ENCODE measurements at places on chromosomes 12 and 14.

- DNase-seq: no peak
Measured at GRCh38 chr14:31893221-31893757, 183.8 kb upstream of the ARHGAP5 start.

- no peak for DNase-seq
Measured at GRCh38 chr12:71552728-71553501, 110.7 kb downstream of the ZFC3H1 start.

DNA sequence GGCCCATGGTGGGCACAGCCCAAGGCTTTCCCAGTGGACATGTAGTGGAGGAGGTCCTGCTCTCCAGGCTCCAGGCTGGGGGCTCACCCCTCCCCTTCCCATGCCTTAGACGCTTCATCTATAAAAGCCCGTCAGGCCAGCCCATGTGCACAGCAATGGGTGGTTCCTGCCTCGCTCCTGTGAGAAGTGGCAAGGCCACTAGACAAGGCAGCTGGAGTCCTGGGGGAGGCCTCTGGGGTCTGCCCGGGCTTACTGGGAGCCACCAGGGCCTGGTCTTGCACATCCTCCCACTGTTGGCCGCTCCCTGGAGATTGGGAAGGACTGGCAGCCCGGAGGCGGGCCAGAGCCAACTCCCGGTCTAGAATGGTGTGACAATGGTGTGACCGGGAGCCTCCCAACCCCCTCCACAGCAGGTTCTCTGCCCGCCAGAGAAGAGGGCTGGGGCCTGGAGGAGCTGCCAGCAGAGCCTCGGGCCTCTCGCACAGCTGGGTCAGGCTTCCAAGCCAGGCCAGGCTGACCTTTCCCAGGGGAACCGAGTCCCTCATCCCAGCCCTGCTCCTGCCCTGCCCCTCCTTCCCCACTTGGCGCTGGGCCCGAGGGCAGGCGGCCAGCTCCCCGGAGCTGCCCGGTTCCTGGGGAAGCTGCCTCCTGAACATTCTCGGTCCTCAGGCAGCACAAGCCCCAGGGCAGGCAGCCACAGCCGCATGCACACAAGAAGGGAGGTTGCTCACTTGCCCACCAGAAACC, 97.9 kb downstream of the RFLNA start:
- DNase-seq: no peak

DNA sequence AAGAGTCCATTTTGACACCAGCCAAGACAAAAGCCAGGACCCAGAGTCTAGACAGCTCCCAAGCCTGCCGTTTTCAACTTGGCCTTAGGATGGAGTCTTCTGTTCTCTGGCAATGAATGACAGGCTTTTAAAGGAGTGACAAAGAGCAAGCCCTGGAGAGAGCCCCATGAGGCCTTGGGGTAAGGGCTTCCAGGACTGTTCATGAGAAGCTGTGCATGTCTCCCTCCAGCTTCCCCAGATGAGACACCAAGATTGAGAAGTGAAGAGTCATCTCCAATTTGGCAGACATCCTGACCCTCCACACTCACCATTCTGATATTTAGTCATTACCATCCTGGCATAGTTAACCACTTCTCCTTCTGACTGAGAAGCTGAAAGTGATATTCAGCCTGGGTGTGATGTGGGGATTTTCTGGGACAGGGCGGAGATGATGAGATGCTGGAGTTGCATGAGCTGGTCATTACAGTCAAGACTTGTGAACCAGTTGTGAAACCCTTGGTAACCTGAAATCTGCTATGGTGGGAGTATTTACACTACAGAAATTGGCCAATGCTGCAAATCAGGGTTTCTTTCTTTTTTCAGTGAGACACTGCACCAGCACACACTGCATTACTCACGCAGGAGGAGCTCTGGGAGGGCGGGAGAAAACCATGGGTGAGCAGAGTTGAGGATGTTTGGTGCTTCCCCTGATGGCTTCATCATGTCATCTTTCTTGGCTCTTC, 77.8 kb downstream of the VCPKMT start:
- peak; percentile 95 for DNase-seq

GRCh38 chr12:1575408-1576401, 18.7 kb downstream of the FBXL14 start:
- no peak for DNase-seq

GRCh38 chr14:74792249-74793039, 29.3 kb downstream of the YLPM1 start:
- no peak for DNase-seq

- DNase-seq: no peak
Measured at GRCh38 chr14:52314595-52315354, 663 bp downstream of the PTGER2 start.

- DNase-seq: no peak
Measured at GRCh38 chr14:73235531-73236155, 1.7 kb upstream of the PAPLN start.

GRCh38 chr14:76421662-76422061, 45.7 kb downstream of the ESRRB start:
- DNase-seq: no peak

DNA sequence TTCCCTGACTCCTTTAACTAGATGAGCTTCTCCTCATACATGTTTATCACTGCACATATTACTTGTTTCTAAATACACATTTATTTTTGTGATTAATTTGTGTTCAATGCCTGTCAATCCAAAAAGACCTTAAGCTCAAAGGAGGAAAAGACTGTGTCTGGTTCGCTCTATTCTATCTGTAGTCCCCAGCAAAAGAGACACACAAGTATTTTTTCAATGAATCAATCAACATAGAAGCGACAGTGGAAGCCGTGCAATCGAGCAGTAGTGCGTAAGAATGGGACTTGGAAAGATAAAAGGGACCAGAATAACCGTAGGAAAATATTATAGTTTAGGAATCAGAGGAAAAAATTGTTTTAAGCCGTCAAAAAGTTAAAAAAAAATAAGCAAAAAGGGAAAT, 951 bp downstream of the WDHD1 start:
- DNase-seq: no peak

DNA sequence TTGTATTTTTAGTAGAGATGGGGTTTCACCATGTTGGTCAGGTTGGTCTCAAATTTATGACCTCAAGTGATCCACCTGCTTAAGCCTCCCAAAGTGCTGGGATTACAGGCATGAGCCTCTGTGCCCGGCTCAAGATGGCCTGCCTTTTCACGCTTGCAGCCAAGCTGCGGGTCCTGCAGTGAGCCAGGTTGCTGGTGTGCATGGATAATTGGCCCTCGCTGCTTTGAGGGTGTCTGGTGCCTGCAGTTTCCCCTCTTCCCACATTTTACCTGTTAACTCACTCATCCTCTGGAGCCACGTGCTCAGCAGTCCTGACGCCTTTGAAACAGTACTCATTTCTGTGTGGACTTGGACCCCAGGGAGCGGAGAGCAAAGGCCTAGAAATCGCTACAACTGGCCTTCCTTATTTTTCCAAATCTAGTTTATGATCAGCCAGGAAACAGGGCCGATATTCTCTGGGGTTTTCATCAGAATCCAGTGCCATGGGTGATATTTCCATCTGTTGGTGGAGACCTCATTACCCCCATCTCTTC, 42.2 kb downstream of the TPCN1 start:
- no peak for DNase-seq

DNA sequence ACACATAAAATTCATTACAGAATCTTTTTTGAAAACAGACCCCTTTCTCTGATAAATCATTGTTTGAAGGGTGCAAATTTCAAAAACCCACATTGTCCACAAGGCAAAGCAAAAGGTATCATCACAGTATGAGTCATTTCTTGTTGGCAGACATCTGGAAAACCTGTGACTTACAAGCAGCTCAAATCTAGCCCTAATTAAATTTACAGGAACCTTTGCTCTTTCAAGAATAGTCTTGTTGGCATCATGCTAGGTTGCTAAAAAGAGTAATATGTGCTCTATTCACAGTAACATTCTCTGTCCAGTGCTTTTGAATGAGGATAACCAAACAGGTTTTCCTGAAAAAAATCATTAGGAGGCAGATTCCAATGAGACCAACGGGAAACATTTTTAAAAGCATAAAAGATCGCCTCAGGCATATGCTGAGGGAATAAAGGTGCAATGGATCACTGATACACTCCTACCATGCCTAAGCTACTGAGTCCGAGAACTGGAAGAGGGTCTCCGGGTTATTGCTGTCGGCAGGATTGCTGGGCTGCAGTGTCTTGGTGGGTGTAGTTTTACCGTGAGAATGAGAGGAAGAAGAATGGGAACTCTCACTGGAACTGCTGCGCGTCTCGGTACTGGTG, 55.5 kb upstream of the TTC7B start:
- no peak for DNase-seq

- no peak for DNase-seq
Measured at GRCh38 chr12:46958599-46959290, 120.7 kb upstream of the PCED1B start.

GRCh38 chr12:131867891-131868675, 26.3 kb upstream of the ULK1 start:
- no peak for DNase-seq

- no peak for DNase-seq
Measured at GRCh38 chr12:29734305-29734704, 49.4 kb downstream of the TMTC1 start.

DNA sequence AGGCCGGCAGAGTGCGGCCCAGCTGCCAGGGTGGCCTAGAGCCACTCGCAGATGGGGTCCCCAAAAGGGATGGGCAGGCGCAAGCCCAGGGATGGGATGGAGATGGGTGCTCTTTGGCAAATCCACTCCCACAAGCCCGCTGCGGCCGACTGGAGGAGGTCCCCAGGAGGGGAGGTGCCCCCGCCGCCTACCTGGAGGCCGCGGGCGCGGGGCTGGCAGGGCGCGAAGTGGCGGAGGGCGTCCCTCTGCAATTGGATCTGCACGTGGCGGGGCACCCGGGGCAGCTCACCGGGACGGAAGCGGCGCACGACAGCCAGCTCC, 730 bp downstream of the PPP1R3E start:
- DNase-seq: no peak

DNA sequence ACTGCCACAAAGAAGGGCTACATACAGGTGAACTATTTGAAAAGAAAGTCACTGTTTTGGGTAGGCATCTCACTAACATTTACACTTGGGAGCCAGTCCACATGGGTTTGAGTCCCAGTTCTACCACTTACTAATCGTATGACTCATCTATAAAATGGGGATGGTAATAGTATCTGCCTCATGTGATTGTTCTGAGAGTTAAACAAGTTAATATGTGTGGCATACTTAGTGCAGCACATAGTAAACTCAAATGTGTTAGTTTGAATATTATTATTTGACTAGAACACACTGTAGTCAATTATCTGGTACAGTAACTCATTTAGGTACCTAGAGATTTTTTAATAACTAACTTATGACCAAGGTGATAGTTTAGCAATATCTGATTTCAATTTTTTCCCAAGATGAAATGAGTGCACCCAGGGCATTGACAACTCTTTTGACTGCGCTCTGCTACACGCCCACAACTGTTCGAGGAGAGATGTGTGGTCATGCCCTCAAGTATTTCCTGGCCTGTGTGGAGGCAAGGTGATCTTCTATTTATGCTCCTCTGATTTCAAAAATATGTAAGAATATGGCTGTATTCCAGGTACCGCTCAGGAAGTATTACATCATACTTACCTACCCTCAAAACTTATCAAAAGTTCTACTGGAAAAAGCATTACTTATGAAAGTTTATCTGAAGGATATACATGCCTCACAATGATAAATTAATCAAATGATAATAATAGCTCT, 210.6 kb upstream of the EGLN3 start:
- no peak for DNase-seq

- no peak for DNase-seq
Measured at GRCh38 chr12:28780960-28781359, 368.1 kb upstream of the FAR2 start.

GRCh38 chr14:37318938-37319337, 121.2 kb downstream of the MIPOL1 start:
- DNase-seq: no peak

DNA sequence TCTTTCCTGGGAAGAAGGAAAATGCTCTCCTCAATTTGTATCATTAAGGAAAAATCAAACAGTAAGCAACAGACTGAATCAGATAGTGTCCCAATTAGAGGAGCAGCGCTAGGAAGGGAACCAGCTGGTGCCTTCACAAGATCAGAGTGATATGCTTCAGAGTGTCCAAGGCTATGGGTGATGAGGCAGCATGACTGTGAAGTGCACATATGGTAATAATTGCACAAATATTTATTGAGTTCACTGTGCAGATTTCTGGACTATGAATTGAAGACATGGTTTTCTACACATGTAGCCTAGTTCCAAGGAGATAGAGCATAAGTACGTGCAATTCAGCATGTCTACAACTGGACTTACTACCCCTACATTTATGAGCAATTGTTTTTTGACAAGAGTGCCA, 78.8 kb upstream of the EVL start:
- DNase-seq: peak; percentile 67

DNA sequence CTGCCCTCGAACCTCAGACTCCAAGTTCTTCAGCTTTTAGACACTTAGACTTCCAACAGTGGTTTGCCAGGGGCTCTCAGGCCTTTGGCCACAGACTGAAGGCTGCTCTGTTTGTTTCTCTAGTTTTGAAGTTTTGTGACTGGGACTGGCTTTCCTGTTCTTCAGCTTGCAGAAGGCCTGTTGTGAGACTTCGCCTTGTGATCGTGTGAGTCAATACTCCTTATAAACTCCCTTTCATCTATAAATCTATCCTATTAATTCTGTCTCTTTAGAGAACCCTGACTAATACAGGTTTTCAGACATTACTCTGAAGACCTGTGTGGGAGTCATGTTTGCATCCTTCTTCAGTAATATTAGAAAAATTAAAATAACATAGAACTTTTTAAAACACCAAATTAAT, 289.1 kb downstream of the RMST start:
- no peak for DNase-seq

DNA sequence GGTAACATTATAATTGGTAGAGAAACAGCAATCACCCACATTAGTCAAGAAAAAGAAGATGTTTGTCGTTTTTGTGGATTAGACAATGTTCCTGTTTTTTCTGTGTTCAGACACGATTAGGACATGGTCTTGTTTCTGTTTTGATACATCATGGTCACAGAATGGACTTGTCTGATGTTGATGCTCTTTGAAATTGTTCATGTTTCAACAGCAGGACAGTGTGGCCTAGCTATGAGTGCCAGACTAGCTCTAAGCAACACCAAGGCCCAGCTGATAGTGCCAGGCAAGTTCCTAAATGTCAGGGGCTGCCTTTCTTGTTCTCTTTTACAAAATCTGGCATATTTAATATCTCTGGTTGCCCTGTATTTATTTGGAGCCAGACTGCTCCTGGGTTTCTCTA, 40.9 kb upstream of the TOMM20L start:
- DNase-seq: no peak
